ENCODE measurements at places on chromosomes 13 and 19.

DNA sequence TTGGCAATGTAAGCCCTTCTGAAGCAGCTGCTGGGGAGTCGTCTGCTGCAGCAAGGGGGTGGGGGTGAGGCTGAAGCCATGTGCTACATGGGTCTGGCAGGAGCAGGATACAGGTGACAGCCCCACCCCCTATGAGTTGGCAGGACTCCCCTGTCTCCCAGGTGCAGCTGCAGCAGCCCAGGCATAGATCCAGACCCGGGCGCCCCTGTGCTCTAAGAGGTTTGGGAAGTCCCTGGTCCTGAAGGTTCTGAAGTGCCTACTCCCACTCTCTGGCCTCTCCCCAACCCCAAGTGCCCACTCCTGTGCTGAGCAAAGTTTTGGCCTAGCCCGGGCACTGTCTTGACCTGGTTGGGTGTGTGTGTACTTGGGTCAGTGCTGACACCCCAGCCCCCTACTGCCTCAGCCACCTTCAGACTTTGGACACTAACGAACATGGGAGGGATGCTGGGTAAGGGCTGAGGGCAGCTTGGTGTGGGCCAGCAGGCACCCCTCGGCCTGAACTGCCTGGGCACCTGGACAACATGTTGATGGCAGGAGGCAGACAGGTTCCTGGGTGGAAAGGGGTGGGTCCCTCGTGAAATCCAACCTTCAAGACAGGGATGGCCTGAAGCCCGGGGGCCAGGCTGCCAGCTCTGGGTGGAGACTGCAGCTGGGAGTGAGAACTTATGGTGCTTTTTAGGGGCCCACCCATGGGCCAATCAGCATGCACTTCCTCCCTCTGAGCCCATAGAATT lies 54.1 kb upstream of the SLITRK6 start:
- no peak for DNase-seq

DNA sequence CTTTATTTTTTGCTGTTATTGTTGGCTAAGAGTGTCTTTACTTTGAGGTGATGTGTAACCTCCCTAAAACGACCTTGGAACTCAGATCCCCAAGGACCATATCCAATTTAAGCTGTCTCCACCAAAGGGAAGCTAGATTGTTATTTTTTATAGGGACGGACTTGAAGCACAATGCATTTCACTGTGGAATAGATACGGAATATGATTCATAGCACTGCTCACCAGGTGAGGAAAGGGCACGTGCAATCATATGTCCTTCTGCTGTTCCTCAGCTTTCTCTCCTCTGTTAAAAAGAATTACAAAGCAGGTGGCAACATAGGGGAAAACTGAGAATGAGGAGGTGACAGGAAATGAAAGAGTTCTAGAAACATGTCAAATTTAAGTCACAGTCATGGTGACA lies 679.0 kb downstream of the PCDH9 start:
- no peak for DNase-seq

- DNase-seq = no peak
These were observed 8.0 kb downstream of the SPHK2 start for GRCh38 chr19:48627201-48627864.

DNA sequence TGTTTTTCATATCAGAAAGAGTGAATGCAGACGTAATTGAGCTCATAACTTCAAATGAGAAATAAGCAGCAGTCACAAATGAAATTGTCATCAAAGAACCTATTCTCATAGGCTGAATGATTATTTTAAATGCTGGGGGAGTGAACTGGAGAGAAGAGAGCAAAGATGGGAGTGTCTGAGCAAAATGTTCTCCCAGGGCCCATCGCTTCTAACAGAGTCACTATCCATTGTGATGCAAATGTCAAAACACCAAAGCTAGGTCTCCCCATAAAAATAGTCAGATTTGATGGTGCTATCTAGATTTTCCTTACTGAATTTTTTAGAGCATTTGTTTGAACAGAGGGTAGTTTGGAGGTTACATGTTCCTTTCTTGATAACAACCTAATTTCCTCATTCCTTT lies 278.7 kb downstream of the PCDH9 start:
- no peak for DNase-seq

DNA sequence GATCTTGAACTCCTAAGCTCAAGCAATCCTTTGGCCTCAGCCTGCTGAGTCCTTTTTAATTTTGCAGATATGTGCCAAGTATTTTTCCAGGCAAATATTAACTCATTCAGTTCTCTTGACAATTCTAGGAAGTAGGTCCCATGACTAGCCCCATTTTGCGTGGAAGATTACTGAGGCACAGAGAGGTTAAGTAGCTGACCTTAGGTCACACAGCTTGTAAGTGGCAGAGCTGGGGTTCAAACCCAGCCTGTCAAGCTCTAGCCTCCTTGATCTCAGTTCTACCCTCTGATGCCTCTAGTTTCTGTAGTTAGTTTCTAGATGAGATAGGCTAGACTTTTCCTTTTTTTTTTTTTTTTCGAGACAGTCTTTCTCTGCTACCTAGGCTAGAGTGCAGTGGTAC lies 18.1 kb downstream of the CYP4F22 start:
- DNase-seq = no peak

All from effector memory CD8-positive, alpha-beta T cell (primary cell).